Activated T-cell treated with anti-CD3 and anti-CD28 coated beads, Interleukin-2, amount 50 U/mL, for 48 hours (primary cell): ENCODE measurements at places on chromosomes 4 and X.

GRCh38 chr4:158291334-158292055 is 81.2 kb downstream of the TMEM144 start:
- no peak for DNase-seq

DNA sequence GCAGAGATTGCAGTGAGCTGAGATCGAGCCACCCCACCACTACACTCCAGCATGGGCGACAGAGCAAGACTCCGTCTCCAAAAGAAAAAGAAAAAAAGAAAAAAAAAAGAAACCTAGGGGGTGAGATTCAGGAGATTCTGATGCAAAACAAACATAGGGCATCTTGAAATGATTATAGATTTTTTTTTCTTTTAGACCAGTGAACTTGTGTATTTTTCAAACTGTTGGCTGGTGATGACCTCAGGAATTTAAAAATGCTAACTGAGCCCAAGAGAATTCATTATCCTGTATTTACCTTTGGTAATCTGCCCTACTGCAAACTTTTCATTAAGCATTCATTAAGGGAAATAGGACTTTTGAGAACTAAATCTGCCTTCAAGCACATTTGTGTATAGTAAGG is 20.6 kb downstream of the ATP10D start:
- no peak for DNase-seq

- peak; percentile 8 for DNase-seq
Measured at GRCh38 chr4:8910100-8910821, 38.6 kb upstream of the HMX1 start.

GRCh38 chrX:120672841-120673530 is 43.1 kb upstream of the C1GALT1C1 start:
- no peak for DNase-seq

DNA sequence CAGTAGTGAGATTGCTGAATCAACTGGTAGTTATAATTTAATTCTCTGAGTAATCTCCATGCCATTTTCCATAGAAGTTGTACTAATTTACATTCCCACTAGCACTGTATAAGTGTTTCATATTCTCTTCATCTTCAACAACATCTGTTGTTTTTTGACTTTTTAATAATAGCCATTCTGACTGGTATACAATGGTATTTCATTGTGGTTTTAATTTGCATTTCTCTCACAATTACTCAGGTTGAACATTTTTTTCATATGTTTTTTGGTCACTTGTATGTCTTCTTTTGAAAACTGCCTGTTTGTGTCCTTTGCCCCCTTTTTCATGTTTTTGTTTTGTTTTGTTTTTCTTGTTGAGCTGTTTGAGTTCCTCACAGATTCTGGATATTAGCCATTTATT is 880.2 kb downstream of the RAPGEF2 start:
- no peak for DNase-seq

DNA sequence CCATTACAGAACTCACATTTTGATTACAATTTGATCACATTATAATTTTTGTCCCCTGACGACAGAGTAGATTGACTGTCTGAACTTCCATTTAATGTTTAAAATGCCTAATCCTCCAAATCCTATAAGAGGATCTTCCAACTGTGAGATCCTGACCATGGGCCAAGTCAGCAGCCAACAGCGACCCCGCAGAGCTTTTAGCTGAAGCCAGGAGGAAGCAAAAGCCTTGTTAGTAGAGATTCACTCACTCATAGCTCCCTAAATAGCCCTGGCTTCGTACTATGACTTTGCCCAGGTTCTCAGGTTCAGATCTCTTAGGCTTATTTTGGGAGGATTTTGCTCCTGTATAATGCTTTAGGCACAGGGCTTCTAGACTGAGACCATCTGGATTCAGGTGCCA is 413.1 kb downstream of the NKX6-1 start:
- DNase-seq = no peak

DNA sequence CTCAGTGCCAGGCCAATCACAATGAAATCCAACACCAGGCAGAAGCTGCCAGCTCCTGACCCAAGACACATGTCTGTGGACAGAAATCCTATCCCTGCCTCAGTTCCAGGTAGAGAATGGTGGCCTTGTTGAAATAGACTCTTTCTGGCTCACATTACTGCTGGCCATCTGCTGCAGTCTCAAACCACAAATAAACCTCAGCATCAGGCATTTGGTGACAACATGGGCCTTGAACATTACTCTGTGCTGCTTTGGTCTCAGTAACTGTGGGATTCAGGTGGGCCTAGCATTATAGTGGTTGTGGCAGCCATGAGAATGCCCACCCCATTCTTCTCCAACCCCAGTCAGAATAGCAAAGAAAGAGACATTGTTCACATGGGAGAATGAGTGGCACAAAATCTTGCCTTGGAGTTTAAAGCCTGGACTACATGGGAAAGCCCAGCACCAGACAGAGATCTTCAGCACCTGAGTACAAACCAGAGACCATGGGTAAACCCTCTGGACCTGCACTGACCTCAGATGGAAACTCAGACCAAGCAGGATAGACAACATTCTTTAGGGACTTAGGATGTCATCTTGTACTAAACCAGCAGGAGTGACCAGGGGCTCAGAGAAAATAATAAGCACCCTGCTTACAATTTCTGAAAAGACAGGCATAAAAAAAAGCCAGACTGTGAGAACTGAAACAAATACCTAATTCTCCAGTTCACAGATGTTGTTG is 50.4 kb upstream of the TRAM1L1 start:
- no peak for DNase-seq

GRCh38 chrX:69158166-69158980 is 6.9 kb downstream of the PJA1 start:
- DNase-seq = peak; percentile 29

DNA sequence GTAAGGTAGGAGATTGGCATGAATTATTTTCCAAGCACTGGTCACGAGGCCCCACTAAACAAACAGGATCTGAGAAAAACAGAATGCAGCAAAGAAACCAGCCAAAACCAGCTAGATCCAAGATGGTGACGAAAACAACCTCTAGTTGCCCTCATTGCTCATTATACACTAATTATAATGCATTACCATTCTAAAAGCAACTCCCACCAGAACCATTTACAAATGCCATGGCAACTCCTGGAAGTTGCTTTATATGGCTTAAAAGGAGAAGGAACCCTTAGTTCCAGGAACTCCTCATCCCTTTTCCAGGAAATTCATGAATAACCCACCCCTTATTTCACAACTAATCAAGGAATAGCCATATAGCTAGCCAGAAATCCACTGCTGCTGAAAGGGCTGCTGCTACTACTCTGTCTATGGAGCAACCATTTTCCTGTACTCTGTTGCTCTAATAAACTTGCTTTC is 69.3 kb downstream of the ABCB7 start:
- no peak for DNase-seq

- DNase-seq = no peak
Measured at GRCh38 chr4:177267911-177268310, 41.8 kb upstream of the NEIL3 start.

- DNase-seq = no peak
Measured at GRCh38 chrX:122219735-122220134, 964.3 kb upstream of the GRIA3 start.

DNA sequence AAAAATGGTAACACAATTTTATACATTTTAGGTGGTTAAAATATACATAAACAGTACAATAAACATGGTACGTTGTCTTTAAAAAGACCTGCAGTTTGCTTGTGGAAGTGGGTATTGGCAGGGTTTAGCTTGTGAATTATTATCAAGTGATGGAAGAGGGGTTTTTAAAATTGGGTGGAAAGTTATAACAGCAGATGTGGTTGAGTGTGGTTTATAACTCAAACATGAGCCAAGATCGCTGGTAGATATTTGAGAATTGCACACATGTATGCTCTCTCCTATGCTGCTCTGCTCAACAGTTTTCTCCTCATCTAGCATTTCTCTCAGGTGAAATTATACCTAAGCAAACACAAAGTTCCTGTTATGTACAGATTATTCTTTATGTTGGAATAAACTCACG is 14.0 kb downstream of the EPGN start:
- no peak for DNase-seq

- DNase-seq = no peak
Measured at GRCh38 chrX:115373308-115373707, 83.8 kb downstream of the LUZP4 start.

DNA sequence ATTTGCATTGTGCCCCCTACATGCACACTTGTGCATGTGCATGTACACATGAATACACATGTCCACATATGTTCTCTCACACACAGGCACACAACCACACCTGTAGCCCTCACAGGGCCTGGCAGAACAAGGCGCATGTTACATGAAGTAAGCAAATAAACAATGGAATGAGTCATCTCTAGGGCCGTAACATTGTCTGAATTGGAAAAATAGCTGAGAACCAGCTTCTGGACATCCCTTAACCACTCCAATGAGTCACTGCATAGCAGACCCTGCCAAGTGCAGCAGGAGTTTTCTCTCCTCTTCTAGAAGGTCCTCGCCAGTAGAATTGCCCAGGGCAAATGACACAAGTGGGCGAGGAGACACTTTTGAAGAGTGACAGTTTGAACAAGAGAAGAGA is 66.1 kb downstream of the MAGEA10 start:
- no peak for DNase-seq

DNA sequence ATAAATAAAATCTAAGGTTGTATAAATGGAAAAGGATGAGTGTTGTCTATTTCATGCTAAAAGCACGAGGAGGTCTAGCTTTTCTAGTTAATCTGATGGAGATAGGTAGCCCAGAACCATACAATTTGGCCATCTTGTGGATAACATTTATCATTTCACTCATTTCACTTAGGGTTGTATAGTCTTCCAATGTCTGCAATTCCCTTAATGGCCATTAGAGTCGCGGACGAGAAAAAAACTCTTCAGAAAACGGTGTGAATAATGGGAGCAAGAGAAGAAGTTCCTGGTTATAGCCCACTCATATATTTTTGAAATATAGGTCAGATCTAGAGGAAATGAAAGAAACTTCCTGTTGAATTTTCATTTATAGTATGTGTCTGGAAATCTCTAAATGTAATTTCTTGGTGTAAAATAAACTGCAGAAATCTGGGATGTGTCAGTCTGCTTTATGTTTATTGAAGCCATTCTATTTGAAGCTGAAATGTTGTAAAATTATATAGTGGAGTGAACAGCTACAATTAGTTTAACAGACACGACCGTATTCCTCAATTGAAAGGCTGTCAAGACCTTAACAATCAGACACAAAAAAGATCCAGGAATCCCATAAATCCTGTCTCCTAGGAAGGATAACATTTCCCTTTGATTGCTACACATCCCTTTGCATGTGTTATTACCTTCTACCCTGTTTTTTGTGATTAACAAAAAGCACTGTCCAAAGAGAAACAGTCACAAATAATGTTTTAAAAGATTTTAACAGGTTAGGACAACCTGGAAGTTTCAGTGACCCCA is 47.7 kb upstream of the MGST2 start:
- DNase-seq = no peak

DNA sequence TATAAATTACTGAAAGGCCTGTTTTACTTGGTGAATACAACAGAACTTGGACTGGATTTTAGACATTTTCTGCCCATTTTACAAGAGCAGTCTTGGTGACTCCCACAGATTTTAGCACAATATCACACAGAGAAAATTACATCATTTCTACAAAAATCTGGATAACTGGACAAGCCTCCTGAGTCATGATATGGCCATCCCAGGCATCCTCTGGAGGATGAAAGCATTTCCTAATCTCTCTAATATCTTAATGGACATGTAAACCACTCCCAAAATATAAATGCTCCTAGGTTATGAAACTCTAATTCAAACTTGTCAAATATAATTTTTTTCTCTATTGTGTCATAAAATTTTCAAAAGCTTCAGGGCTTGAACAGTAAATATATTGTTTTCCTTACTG is 1170.8 kb upstream of the PCDH7 start:
- DNase-seq = no peak

DNA sequence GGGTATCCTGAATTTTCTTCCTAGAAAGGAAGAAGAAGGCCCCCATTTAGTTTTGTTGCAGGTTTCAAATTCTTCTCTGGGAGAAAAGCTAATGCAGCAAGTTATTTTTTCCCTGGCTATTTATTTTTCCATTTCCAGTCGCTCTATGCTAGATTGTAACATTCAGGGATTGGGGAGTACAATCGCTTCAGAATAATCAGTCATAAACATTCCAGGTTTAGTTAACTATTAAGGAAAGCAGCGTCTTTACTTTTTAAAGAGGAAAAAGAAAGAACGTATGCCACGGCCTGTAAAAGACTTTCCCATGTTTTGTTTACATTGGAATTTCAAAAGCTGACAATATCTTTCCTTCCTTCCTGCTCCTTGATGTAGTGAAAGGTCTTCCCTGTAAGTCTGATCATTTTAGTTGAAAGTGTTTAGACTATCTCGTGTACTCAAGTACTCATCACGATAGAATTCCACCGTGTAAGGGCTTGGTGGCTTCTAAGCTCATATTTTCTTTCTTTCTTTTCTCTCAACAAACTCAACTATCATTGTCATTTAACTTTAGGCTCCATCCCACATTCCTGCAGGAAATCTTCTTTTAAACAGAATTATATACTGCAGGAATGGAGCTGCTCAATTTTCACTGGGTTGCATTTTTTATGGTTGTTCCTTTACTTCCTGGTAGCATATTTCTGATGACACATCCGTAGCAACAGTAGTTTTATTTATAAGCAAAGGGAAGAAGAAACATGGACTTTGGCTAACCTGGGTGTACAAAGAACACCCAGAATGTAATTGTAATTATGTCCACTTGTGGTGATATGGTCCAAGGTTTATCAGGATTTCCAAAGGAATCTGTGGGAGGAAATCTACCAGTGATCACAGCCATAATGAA is 213.1 kb upstream of the FAT1 start:
- no peak for DNase-seq
